Cortex of kidney (tissue), 1 donor: ENCODE measurements at places on chromosomes 6 and 20.

GRCh38 chr6:40312213-40313015, 274.8 kb downstream of the LRFN2 start:
- no peak for DNase-seq

GRCh38 chr20:48124960-48125359, 339.7 kb upstream of the SULF2 start:
- no peak for DNase-seq

DNA sequence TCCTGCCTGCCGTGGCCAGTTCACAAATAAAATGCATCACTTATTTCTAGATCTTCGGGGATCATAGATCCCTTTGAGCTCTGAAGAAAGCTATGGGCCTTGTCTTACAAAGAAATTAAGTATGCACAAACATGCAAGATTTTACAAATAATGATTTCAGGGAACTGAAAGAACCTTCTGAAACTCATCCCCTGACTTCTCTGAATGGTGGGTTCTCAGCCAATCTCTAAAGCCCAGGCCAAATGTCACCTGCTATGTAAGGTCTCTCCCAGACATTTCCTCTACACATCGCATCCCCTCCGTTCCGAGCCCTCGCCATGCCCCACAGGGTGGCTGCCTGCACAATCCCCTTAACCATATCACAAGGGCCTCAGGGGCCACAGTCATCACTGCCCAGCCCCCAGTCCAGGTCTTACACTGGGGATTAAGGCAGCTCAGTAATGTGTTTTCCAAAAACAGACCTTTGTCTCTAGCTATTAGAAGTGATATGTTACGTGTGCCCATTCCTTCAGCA, 16.1 kb upstream of the ANKRD60 start:
- no peak for DNase-seq

DNA sequence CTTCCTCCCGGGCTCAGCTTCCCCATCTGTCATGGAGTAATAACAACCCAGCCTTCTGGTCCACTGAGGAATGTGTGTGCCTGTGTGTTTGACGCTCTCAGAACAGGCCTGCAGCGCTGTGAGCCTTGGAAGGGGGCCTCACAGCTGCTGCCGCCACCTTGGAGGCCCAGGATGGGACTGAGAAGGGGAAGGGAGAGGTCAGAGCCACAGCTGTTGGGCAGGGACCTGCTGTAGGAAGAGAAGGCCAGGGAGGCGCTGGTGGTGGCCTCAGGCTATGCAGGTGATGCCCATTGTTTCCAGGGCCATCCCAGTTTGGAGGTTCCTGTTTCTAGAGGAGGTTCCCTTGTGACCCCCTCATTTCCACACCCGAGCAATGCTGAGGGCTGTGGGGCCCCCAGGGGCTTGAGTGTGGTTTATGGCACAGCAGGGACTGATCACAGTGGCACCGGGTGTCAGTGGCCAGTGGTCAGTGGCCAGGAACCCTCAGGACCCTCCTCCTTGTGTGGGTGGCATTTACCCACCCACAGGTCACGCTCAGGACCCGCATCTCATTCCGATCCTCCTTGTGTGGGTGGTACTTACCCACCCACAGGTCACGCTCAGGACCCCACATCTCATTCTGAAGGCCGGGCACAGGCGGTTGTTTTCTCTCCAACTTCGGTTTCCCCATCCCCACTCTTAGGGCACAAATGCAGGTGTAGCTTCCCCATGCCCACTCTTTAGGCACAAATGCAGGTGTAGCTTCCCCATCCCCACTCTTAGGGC, 14.0 kb downstream of the TPD52L2 start:
- DNase-seq, result no peak

- no peak for DNase-seq
Measured at GRCh38 chr6:134217105-134217797, 100.7 kb downstream of the SGK1 start.

DNA sequence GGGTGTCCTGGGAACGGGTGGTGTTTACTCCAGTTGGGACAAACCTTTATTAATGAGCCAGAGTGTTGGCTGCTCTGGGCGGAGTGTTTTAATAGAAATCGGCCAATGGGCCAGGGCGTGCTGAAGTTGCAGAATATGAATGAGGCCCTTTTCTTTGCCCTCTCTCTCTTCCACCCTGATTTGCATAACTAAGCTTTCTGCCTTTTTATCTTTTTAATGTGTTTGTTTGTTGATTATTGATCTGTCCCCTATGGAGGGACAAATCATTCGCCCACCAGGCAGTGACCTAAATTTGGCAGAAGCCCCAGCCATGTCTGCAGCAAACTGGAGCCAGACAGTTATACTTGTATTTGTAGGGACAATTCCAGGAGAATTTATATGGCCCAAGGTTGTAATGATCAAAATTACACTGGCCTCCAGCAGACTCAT, 420.9 kb downstream of the PREX1 start:
- DNase-seq, result no peak
